ENCODE measurements at places on chromosomes 11 and 22.

DNA sequence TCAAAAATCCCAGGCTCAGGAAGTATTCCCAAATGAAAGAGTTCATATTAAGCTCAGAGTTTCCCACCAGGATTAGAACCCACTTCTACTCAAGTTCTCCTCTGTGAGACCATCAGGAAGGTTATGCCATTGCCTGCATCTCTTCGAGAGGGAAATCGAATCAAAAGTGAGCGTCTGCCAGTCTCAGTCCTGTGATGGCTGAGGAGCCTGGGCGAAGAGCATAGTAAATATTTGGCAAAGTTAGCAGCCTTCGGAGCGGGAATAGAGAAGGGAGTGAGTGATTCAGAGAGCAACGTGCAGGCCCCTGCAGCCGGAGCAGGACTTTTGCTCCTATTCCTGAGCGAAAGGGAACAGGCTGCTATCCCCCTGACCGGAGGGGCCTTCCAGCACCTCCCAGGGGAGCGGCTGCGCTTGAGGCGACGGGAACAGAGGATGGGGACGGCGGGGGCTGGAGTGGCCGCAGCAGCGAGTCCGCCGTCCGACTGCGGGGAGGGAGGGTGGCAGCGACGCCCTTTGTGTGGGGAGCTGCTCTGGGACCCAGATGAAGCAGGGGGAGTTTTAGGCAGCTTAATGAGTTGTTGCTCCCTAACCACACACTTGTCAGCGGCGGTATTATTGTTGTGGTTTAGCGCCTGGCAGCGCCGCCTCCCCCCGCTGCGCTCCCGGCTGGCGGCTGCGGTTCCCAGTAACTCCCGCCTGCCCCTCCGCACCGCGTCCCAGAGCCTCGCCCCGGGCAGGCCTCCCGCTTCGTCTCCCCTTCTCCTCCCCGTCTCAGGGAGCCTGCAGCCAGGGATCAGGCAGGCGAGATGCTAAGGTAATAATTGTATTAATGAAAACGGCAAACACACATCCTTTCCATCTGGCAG, 21.7 kb upstream of the NRGN start:
- DNase-seq = peak; percentile 28

DNA sequence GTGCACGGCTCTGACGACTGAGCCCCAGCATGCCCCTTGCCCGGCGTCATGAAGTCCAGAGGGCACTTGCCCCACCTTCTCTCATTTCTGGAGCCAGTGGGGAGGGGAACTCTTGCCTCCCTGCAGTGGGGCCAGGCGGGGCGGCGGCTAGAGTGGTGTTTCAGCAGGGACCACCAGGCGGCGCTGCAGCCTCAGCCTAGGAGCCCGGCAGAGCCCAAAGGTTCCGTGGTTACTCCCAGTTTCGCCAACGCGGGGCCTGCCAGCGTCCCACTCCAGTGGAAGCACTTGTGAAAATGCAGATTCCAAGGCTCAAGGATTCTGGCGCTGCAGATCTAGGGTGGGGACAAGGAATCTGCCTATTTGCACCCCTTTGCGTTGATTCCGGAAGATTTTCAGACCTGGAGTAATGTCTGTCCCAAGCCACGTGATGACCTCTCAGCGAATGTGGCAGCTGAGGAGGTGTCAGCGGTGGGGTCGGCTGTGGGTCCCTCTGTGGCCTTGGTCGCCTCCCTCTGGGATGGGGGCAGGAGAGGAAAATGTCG, 55.7 kb downstream of the CD82 start:
- DNase-seq = peak; percentile 65

GRCh38 chr22:23405366-23405851, 174.7 kb downstream of the IGLL1 start:
- no peak for DNase-seq

GRCh38 chr22:31223786-31224191, 11.7 kb downstream of the LIMK2 start:
- DNase-seq = no peak

DNA sequence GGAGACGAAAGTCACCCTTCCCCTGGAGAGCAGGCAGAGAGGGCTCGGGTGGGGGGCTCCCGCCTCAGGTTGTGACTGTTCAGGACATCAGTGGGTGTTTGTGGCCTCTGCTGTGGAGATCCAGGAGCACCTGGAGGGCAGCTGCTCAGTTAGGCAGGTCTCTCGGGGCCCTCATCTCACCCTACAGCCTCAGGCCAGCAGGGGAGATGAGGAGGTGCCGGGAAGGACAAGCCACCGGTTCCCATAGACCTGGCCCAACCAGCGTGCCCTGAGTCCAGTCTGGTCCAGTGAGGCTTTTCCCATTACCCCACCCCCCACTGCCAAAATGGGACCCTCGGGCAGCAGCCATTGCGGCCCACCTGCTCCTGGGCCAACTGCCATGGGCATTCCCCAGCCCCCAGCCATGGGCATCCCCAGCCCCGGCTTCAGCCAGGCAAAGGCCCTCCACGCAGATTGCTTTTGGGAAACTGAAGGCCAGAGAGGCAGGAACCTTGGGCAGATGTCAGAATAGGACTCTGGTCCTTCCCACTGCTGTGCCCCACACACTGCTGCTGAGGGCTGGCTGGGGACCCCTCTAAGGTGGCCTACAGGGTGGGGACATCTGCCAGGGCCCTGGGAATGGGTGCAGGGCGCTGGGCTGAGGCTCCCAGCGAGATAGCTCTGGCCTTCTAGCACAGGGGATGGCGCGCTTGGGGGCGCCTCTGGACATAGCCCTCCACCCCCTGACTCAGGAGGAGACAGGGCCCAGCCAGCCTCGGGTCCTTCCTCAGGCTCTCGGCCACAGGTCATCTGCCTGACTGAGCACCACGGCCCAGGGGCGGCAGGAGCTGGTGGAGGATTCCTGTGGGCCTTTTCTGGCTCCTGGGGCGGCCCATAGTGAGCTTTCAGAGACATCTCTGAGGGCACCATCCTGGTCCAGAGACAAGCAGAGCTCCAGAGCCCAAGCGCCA, 4.8 kb downstream of the PIM3 start:
- DNase-seq = peak; percentile 29

DNA sequence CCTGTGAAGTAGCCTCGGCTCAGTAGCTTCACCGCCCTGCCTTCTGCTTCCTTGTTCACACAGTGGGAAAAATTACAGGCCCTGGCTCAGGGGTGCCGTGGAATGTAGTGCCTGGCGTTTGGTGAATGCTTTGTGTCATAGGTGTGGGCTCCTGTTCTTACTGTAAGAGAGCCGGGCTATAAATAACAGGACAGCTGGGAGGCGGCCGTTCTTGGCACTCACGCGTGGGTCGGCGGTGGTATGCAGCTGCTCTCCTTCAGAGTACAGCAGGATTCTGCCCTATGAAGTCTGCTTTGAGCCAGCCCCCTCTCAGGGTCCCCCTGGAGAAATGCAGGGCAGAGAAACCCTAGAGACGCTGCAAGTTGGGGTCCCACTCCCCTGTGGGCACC, 84.2 kb downstream of the CTTN start:
- no peak for DNase-seq

DNA sequence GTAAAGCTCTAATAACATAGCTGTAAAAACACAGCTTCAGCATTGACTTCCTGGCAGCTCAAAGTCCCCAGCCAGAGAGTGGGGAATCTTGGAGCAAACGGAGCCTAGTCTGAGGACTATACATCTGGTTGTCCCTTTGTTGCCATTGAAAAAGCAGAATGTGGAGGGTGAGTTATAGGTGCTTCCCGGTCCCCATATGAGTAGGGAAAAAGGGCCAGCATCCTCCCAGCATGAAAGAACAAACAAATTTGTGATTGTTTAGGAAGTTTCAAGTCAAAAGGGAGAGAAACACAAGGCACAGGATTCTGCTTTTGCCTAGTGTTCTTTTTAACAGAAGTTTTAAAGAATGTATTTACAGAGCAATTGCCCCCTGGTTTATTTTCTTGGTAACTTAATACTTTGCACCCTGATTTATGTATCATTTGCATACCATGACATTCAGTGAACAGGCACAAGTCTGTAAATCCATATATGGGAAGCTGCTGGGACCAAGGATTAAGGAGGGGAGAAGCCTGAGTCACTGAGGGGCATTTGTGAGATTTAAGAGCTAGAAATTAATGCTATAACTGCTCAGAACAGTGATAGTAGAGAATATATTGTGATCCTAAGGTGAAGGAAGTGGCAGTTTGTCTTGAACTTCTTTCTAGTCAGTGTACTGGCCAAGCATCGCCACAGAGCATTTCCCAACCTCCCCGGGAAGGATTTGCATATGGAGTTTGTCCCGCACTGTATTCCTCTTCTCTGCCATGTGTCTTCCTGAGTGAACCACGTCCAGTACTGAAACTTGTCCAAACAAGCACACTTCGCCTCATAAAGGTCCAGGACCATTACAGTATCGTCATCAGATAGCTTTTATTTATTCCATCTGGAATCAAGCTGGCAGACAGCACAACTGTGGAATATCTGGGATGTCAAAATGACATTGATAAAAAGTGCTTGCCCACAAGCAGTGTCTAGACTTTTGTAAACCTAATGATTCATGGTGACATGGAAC, 103.0 kb downstream of the DBX1 start:
- no peak for DNase-seq

DNA sequence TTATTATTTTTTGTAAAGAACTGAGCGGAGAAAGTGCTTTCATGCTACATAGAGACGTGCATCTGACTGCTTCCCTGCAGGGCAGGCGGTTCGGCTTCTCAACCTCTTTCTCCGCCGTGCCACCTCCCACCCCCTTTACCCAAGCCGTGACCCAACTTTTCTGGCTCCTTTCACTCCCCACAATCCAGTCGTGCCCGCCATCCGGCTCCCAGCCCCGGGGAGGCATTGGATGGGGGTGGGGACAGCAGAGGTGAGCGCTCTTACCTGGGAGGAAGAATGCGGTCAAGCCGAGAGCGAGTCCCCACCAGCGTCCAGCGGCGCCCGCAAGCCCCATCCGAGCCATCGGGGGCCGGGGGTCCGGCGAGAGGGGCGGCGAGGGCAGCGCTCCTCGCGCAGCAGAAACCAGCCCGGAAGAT, 781 bp downstream of the NECTIN1 start:
- no peak for DNase-seq

DNA sequence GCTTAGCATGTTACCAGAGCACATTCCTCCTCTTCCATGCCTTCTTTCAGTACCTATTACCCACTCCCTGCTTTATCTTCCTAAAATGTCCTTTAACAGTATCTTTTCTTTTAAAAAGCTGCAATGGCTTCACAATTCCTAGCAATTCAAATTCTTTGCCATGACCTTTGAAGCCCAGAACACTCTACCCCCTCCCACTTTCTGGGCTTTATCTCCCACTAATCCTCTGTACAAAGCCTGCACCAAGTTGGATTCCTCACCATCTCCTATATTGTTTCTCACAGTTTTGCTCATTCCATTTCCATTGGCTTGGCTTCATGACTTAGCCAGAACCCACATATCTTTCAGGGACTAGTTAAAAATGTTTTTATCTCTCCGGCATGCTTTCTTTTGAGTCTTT, 80.9 kb downstream of the FAM76B start:
- no peak for DNase-seq

GRCh38 chr11:96207459-96208449, 135.2 kb downstream of the MAML2 start:
- DNase-seq = peak; percentile 56

GRCh38 chr11:16923987-16924386, 90.2 kb downstream of the PLEKHA7 start:
- no peak for DNase-seq

GRCh38 chr11:28910926-28911325, 802.7 kb downstream of the METTL15 start:
- no peak for DNase-seq

- DNase-seq = no peak
Measured at GRCh38 chr11:112613051-112613972, 347.9 kb upstream of the NCAM1 start.

- no peak for DNase-seq
Measured at GRCh38 chr11:8760896-8761295, 78.3 kb downstream of the RPL27A start.

DNA sequence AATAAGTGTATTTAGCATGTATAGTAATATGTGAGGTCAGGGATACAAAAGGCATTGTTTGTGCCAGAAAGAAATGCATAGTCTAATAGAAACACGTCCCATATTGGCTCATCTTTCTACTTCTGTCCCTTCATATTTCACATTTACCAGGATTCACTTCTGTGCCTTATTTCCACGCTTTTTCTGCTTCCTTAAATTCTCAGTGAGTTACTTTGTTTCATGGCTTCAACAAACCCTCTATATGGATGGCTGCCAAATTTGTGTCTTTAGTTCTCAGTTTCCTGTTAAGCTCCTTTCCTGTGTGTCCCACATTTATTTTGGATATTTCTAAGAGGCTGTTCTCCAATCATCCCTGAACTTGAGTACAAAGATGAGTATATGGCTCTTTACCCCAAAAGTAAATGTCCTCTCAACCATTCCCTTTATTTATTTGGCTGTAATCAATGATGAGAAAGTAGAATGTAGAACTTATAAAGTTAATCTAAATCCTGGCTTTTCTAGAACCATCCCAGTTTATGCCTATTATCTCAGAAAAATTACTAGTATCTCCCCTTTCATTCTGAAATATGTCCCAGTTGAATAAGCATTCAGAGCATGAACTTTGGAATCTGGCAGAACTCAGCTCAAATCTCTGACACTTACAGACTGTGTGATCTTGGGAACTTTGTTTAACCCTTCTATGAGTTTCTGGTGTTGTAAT, 23.5 kb downstream of the OR8B12 start:
- DNase-seq = no peak

DNA sequence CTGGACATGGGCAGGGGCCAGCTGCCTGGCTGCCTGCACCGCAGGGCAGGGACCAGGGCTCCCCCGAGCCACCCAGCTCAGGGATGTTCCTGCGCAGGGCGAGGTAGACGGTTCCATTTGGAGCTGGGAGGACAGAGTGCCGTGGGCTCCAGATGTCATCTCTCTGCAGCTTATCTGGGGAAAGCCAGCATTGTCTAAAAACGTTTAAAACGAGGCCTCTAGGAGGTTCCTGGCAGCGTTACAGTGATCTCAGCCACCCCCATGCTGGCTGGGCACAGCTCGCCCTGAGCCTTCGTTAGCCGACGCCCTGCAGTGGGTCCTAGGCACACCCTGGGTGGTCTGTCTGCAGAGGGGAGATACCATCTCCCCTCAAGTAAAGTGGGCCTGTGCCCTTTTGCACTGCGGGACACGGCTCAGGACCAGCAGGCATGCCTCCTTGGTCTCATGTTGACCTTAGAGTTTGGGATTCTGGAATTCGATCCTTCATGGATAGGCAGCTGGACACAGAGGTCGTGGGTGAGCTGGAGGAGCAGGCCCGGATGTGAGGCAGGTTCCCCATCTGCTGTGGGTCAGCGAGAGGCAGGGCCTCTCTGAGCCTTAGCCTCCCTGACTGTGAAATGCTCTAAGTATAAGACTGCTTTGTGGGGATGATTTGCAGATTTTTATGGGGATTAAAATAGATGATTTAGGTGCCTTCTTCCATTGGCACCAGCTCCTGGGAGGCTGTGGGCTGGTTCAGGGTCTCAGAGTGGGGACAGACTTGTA, 14.1 kb downstream of the SYNGR1 start:
- DNase-seq = no peak

GRCh38 chr11:59756558-59756840, 1.3 kb downstream of the STX3 start:
- no peak for DNase-seq

- no peak for DNase-seq
Measured at GRCh38 chr11:64539239-64539638, 51.8 kb upstream of the SLC22A12 start.

Data from CD4-positive, alpha-beta T cell treated with Interleukin-1 beta for 1 hour (primary cell).